Stimulated activated naive CD8-positive, alpha-beta T cell treated with anti-CD3 and anti-CD28 coated beads, Interleukin-15, Interleukin-2, amounts not matched to agents 100 U/mL and 50 U/mL, for 24 hours (primary cell): ENCODE measurements at places on chromosomes 12 and 14.

DNA sequence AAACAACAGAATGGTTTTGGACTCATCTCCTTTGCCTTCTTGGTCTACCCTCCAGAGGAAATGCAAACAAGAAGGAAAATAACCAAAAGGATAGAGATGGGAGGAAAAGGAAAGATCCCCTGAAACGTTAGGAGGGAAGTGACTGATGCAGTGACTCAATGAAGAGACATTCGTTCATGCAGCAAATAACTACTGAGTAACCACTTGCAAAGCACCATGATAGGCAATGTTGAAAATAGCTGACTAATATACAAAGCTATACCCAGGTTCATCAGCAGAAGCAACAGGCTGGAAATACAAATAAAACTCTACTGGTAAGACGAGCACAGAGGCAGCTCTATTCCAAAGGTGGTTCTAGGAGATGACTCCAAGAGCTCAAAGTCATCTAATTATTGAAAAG, 41.8 kb downstream of the R3HDM2 start:
- DNase-seq = no peak

DNA sequence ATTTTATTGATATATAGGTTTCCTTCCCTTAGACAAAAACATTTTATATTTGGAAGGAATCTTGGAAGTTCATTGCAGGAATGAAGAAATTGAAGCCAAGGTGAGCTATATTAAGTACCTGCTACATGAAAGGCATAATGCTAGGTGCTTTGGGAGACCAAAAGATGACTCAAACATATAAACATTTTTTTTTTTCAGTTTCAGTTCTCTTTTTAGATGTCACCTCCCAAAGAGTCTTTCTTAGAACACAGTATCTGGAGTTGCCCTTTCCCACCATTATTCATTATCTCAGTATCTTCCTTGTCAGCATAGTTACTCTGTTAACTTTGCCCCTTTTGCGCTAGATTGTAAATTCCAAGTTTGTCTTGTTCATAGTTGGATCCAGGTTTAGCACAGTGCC, 1.1 kb downstream of the LIN52 start:
- DNase-seq = no peak

GRCh38 chr12:6551496-6552139, 4.2 kb downstream of the IFFO1 start:
- DNase-seq = no peak

- no peak for DNase-seq
Measured at GRCh38 chr14:54771411-54772027, 131.1 kb downstream of the GCH1 start.

GRCh38 chr12:91603060-91603459, 420.4 kb upstream of the DCN start:
- DNase-seq = no peak

DNA sequence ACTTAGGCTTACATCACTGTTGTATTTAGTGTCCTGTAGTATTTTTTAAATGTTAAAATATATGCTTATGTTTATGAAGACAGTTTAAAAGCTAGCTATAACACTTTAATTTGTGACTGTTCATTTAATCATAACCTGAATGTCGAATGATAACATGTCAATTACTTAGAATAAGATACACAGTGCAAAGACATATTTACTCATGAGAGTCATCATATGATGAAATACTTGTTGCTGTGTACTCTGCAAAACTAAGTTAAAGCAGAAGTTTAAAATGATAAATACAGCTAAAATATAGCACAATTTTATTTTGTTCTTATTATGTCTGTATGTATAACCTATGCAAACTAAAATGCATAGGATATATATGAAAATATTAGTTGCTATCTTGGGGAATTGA, 497.4 kb downstream of the FSCB start:
- DNase-seq = no peak

GRCh38 chr14:24673534-24674203, 39.7 kb upstream of the GZMB start:
- peak; percentile 72 for DNase-seq
